NCI-H187 treated with DMSO at 0.1 percent for 48 hours (cell line): ENCODE measurements at places on chromosomes 7 and 10.

GRCh38 chr7:336810-337566 is 47.0 kb downstream of the FOXL3 start:
- no peak for DNase-seq

GRCh38 chr7:83442911-83443310 is 206.0 kb downstream of the SEMA3E start:
- no peak for DNase-seq

DNA sequence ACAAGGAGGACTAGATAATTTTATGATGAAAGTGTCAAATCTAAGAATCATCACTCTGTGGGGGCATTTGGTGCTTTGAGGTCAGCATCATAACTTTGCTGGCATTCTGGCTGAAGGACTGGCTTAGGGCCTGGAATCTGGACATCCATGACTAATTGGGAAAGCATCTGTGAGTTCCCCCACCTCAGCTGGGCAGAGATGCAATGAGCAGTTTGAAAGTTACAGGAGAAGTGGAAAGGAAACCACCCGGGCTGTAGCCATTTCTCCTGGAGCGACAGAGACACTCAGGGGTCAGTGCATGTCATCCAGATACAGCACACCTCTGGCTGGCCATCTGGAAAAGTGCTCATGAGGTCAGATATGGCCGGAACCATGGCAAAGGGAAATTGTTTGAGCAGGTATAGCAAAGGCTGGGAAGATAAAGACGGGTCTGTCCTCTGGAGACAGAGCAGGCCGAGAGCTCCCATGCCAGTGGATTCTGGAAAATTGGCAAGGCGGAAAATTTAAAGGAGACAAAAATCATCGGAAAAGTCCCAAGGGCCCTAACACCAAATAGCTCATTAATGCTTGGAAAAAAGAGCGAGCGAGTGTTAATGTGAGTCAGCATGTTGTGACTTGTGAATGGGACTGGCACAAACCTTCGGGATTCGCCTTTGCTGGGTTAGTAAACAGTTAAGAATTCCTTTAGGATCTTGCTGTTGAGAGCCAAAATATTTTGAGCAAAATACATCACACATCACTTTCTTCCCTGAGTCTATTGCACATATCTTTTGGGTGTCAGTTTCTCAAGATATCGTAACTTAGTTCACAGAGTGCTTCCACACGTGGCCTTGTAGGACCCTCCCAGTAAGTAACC is 188.4 kb upstream of the AGK start:
- no peak for DNase-seq

DNA sequence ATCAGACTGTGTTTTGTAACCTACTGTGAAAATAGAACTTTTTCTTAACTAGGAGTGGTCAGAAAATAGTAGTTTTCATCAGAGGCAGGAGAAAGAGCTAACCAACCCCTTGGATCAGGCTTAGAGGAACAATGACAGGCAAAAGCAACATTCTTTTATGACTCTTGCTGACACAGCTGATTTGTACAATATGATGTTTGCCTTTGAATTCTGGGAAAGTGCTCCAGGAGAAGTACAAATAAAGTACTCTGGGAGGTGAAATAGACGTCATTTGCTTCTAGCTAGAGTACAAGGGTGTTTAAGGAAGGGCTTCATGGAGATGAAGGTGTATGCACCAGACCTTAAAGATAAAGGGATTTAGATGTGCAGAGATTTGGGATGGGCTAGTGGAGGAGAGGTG is 75.1 kb upstream of the KIAA1217 start:
- DNase-seq = peak; percentile 41

GRCh38 chr10:12348870-12349628 is at the start of gene CAMK1D:
Gene CAMK1D, plus strand, starts transcription at chr10:12349547.
- no peak for DNase-seq

- no peak for DNase-seq
These were observed 15.3 kb downstream of the SCRN1 start for GRCh38 chr7:29974286-29974685.

- no peak for DNase-seq
These were observed 7.1 kb downstream of the FAM171A1 start for GRCh38 chr10:15364001-15364400.

DNA sequence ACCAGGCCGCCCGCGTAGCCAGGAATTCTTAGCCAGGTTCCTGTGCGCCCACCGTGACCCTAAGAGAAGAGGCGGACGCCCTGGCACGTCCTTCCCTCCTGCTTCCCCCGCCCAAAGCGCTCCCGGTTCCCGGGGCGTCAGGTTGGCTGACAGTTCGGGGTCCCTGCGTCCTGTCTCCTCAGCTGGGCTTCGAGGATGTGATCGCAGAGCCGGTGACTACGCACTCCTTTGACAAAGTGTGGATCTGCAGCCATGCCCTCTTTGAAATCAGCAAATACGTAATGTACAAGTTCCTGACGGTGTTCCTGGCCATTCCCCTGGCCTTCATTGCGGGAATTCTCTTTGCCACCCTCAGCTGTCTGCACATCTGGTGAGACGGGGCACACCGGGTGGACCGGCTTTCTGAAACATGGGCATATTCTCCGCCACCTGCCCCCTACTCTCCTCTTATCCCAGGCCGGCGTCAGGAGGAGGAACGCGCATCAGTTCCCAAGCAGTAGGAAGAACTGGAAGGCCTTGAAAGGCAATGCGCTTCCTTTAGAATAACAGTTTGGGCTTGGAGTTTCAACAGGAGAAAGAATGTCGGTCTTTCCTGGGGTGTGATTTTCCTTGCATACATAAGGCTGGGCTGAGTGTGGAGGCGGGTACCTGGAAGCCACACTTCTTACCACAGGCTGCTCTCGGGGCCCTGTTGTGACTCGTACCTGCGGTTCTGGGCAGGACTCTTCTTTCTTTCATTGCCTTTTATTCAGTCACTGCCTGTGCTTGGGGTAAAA is 728 bp downstream of the CAV2 start:
- no peak for DNase-seq

GRCh38 chr7:100275120-100275519 is 32.4 kb upstream of the SPDYE3 start:
- DNase-seq = no peak

DNA sequence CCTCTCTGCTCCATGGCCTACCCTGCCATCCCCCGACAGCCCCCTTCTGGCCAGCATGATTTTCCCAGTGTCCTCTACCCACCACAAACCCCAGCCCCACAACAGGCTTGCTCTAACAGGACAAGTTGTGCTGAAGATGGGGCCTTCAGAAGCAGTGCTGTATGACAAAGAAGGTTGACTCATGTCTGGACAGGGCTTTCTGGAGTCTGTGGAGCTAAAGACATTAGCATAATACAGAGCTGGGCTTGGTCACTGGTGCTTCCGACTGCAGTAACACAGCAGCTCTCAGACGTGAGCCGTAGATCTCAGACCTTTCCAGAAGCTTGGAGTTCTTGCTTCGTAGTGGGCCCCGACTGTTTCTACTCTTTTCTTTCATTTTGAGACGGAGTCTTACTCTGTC is 100.5 kb downstream of the GTF2IRD1 start:
- DNase-seq = no peak

GRCh38 chr7:151174246-151175046 is 7.0 kb upstream of the GBX1 start:
- no peak for DNase-seq

DNA sequence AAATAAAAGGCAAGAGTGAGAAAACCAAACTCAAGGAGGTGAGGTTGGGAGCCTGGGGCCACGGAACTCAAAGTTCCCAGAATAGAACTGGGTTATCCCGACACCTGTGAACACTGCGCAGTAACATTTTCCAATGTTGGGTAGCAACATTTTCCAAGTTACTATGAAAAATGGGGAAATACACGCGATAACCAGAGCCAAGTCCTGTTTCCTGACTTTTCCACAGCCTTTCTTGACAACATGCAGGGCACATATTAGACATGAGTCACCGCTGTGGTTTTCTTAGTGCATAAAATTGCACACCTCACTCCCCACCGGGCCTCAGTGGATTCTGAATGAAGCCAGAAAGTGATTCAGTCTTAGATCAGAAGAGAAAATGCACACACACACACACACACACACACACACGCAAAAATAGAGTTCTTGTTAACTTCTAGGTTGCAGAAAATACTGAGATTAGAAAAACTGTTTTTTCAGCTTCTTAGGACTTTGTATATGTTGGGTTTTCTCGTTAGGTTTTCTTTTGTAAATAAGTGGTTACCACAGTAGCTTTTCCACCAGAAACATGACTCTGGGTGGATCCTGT is 70.0 kb downstream of the CAMK1D start:
- DNase-seq = no peak

DNA sequence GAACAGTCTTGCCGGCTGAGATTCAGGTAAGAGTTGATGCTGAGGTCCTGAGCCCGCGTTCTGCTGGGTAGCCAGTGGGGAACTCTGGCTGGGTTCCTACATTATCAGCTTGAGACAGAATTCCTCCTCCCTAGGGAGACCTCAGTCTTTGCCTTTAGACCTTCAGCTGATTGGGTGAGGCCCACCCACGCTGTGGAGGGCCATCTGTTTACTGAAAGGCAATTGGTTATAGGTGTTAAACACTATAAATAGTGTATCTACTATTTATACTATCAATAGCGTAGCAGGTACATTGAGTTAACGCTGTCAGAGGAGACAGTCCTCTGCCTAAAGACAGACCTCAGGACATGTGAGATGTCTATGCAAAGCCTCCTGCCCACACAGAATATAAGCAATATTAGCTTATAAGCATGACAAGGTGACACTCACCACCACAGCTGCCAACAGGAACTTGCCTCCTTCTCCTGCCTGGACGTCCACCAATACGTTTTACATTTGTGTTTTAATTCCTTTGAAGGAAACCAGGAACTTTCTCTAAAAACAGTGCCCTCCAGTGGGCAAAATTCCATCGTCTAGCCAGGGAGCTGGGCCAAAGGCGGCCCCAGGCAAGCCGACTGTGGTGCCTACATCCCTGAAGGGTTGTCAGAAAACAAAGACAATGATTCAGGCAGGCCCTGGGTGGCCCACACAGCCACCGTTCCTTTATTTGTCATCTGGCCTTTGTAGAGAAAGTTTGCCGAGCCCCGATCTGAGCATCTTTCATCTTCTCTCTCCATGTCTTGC is 58.8 kb downstream of the INSIG1 start:
- DNase-seq = no peak

GRCh38 chr10:69846293-69846921 is 44.7 kb downstream of the COL13A1 start:
- DNase-seq = no peak

- DNase-seq = no peak
These were observed 949.4 kb upstream of the POT1 start for GRCh38 chr7:125878988-125879387.

GRCh38 chr7:99665312-99666012 is 14.3 kb downstream of the CYP3A5 start:
- no peak for DNase-seq

DNA sequence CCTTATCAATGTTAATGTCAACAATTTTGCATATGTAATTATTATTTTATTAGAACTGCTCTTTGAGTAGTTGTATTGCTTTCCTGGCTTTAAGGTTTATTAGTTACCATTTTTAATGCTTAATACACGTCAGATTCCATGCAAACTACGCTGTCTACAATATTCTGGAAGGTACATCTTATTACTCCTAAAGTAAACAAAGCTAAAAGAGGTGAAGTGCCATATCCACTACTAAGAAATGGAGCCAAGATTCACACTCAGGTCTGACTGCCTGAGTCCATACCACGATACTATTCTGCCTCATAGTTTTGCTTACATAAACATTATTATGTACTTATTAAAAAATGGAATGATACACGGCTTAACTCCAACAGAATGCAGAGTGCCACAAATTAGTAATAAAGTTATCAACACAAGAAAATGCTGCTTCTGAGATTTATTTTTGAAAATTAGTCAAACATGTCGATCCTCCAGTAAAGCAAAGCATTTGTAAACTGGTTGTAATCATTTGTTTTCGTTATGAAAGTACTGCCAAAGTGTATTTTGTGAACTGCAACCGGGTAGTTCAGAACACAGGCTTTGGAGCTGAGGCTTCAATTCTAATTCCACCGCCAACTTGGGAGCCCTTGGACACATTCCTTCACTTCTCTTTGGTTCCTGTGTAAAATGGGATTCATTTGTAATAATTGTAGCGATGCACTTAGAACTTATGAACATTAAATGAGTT is 1.1 kb upstream of the DMTF1 start:
- DNase-seq = no peak

DNA sequence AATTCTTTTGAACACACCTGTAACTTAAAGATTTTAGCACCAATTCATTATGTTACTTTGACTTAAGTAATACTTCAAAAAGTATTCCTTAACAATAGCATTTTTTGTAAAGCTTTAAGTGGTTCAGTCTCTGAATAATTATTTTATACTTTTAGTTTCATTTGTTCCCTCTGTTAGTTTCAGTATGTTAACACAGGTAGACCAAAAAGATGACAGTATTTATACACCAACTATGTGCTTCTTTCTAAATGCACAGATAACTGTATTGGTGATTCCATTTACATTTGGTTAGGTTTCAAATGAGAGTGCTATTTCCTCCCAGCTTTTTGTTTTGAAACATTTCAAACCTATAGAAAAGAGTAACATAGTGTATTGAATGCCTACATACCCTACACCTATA is 14.0 kb downstream of the RALA start:
- no peak for DNase-seq

DNA sequence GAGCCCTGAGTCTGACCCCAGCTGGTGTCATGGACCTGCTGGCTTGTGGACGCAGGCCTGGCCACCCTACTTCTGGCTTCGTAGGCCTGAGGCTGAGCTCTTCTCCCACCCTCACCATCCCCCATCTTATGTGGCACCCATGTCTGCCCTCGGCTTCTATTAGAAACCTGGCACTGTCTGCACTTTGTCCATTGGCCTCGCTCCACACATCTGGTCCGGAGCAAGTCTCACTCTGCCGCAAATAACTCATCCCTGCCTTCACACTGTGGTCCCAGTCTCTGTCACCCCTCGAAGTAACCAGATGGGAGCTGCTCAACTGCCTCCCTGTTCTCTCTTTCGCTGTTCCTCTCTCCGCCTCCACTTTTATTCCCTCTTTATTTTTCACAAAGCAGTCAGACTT is 78.6 kb downstream of the TRRAP start:
- no peak for DNase-seq
